Activated B cell treated with CpG ODN at 0.5 μM for 24 hours (primary cell): ENCODE measurements at places on chromosomes 6 and 20. TPM values are rescaled to one million over a fixed set of nuclear protein-coding genes. Genes with fewer than 3 reads are reported as not detected.

ZKSCAN4 gene
- 10.5 and 11.1 TPM in 2 replicates for total RNA-seq

BPIFB1 gene
- total RNA-seq: not detected in 2 replicates

PTK6 gene
- total RNA-seq: 0.49 and 0.69 TPM in 2 replicates

ZC2HC1B gene
- total RNA-seq: 1.5 and 2.3 TPM in 2 replicates
